Ovary (tissue), 10 donors: ENCODE measurements at places on chromosomes 4 and X. TPM values are rescaled to one million over a fixed set of nuclear protein-coding genes. Genes with fewer than 3 reads are reported as not detected.

GRCh38 chrX:17374619-17375366 lies at the start of gene NHS:
TSS of gene NHS (plus strand) at chrX:17375200. CDS start at chrX:17375758, 558 bp downstream.
- peak; percentile 77 for DNase-seq

DNA sequence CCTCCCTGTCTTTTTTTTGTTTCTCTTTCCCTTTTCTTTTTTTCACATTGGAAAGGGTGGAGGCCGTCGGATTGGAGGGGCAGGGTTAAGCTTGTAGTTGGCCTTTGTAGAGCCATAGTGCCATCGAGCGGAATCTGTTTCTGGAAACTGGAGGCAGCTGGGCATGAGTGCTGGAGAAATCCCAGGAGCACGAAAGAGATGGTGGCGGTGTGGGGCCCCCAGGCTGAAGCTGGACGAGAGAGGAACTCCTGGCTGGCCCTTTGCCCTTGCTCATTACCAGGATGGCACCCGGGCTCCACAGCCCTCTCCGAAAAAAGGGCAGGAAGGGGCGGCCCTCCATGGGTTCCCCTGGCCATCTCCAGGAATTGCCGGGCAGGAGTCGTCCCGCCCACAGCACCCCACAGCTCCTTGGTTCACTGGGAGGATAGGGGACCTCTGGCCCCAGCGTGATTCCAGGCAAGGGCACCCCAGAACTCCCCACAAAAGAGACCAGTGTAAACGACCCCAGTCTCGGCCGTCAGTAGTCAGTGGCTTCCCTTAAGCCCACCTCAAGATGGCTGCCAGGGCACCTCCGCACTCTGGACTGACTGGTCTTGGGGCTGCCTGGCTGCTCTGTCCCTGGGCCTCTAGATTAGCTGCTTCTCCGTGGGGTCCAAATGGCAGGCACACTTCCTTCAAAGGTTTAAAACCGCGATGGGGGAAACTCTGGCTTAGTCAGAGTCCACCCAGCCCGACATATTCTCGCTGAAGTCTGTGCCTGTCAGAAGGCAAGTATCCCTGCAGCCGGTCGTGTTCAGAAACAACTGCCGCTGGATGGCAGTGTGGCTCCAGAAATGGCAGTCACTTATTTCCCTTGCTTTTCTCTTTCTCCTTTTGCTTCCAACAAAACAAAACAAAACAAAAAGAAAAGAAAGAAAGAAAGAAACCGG lies 74.1 kb downstream of the NBDY start:
- peak; percentile 90 for DNase-seq

GRCh38 chr4:75708218-75708691 lies 16.1 kb upstream of the USO1 start:
- DNase-seq, result no peak

DNA sequence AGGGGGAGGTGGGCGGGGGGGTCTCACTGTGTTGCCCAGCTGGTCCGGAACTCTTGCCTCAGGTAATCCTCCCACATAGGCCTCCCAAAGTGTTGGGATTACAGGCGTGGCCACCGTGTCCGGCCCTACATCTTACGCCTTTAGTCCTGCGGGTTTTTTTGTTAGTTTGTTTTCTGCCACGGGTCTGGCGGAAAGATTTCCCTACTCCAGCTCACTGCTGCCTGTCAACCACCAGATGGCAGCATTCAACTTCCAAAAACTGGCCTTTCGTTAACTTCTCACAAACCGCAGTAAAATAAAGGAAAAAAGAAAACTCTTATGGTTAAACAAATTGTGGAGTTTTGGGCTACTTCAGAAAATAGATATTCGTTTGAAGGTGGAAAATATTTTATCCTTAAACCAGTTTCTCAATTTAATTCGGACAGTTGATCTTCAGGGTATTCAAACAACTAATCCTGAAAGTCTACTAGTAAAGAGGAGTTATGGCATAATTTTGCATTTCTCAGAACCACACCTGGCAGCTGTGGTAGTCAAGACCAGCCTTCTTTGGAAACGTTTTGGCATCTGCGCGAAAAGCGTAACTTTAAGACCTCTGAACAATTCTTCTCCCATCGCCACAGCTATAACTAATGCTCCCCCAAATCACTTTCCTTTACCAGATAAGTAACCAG lies 41.1 kb downstream of the LUZP4 start:
- peak; percentile 53 for DNase-seq

- DNase-seq, result no peak
Observed at GRCh38 chr4:143185253-143186107, 763 bp downstream of the USP38 start.

GRCh38 chrX:22760513-22761057 lies 239.2 kb upstream of the DDX53 start:
- DNase-seq, result no peak

DNA sequence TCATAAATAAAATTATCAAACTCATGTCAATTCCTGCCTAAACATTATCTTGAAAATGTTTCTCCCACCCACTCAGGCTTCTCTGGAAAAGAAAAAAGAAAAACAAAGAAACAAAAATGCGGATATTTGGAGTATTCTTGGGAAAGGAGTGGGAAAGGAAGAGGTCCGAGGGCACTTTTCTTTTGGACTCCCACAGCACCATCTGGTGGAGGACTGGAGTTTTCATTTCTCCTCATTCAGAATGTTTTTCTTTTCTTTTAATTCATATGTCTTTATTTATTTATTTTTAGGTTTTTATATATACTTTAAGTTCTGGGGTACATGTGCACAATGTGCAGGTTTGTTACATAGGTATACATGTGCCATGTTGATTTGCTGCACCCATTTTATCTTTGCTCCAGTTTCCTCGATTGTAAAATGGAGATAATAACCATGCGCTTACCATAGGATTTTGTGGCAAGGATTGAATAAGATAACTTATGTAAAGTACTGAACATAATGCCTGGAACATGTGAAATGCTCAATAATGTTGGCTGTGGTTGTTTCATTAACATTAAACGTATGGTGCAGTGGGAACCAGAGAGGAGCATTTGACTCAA lies 8.0 kb upstream of the KCNE5 start:
- DNase-seq, result no peak

DNA sequence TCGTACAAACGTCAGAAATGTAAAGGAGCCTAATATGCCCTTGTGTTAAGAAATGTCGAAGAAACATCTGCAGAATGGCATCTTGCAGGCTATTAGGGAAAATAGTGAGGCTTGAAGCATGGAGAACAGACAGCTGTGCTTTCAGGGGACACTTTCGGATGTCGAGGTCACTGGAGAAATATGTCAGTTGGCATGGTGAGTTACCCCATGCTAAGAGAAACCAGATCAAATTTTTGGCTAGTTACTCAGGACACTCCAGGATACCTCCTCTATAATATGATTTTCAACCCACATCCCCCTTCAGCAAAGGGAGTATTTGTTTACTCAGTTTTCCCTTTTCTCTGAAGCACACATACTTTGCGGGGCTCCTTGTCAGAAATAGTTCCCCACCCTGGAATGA lies 171.4 kb downstream of the GPC3 start:
- DNase-seq, result no peak

- no peak for DNase-seq
Observed at GRCh38 chr4:72449705-72450104, 119.3 kb downstream of the ADAMTS3 start.

DNA sequence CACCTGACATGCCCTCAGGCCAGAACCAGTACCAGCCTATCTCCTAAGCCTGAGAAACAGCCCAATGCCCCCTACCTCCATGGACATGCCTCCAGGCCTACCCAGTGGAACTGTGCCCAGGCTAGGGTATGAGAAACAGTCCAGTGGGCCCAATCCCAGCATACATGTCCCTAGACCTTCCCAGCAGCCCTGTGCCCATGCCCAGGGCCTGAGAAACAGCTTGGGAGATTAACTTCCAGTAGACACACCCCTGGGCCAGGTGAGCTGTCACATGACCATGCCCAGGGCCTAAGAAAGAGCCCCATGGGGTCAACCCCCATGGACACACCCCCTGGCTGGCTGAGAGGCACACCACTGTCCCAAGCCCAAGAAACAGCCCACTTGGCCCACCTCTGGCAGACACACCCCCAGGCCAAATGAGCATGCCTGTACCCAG lies 78.8 kb downstream of the CBR4 start:
- no peak for DNase-seq

GRCh38 chr4:179325181-179325580 lies 1882.9 kb upstream of the AGA start:
- DNase-seq, result no peak

- DNase-seq, result no peak
Observed at GRCh38 chrX:31219174-31219573, 147.3 kb upstream of the FTHL17 start.

- DNase-seq, result no peak
Observed at GRCh38 chr4:21655031-21655430, 293.5 kb downstream of the KCNIP4 start.

DNA sequence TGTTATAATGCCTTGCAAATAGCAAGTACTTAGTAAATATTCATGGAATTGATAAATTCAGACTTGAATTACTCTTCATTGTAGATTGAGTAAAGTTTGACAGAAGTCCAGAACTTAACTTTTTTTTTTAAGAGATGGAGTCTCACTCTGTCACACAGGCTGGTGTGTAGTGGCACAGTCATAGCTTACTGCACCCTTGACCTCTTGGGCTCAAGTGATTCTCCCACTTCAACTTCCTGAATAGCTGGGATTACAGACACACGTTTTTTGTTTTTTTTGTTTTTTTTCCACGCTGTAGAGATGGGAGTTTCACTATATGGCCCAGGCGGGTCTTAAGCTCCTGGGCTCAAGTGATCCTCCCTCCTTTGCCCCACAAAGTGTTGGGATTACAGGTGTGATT lies 32.1 kb downstream of the UBE2K start:
- DNase-seq, result no peak

GRCh38 chr4:98728871-98729270 lies 70.5 kb upstream of the TSPAN5 start:
- DNase-seq, result no peak

GRCh38 chr4:157226601-157227000 lies 6.1 kb downstream of the GRIA2 start:
- DNase-seq, result no peak

GRCh38 chr4:142194905-142195304 lies 558.5 kb downstream of the IL15 start:
- DNase-seq, result no peak

DNA sequence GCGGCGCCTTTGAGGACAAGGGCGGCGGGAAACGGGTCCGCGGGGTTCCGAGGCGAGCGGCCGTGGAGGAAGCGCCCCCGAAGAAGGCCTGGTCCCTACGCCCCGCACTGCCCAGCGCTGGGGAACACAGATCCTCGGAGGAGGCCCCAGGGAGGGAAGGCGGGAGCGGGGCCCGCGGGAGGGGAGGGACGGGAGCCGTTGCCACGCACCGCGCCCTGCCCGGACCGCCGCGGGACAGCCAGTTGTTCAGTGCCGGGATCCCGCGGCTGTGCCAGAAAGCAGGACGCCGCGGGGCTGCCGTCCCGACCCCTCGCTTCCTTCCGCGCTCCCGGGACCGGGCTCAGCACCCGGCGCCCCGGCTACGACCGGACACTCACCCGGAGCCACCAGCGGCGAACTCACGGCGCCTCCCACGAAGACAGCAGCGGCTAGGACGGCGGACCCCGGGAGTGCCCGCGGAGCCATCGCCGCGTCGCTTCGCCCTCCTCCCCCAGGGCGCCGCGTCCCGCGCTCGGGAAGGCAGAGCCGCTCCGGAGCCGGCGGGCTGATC lies 278 bp downstream of the RELL1 start:
- DNase-seq, result no peak

DNA sequence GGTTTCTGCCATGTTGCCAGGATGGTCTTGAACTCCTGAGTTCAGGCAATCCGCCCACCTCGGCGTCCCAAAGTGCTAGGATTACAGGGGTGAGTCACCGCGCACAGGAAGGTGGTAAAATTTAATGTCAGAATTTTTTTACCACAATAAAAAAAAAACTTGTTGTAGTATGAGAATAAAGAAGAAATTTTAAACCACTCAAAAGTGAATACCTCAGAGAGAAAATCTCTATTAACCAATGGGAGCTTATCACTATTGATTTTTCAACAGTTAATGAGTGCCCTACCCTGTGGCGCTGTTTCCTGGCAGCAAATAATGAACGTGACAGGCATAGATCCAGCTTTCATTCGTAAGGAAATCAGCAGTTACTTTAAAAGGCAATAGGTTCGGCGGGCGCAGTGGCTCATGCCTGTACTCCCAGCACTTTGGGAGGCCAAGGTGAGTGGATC lies 32.7 kb upstream of the SLC25A4 start:
- no peak for DNase-seq

GRCh38 chr4:153268295-153268694 lies 64.1 kb downstream of the TRIM2 start:
- DNase-seq, result no peak

- no peak for DNase-seq
Observed at GRCh38 chrX:13215729-13216128, 104.1 kb downstream of the ATXN3L start.

- DNase-seq, result no peak
Observed at GRCh38 chrX:115023811-115024210, 6.4 kb upstream of the IL13RA2 start.

GRCh38 chr4:88738180-88738579 lies 40.6 kb upstream of the NAP1L5 start:
- no peak for DNase-seq

DNA sequence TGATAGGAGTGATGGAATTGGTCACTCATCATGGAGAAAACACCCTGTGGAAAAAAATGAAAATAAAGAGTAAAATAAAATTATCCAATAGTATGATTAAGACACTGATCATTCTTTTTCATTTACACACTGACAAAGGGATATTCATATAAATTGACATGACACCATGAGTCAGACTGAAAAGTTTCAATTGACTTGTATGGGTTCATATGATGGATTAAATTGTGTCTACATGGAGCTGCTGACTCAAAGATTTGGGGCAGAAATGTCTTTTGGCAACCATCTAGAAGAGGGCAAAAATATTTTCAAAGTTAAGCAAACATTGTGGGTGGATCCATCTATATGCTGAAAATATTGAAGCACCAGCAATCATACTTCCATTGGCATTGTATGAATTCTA lies 153.4 kb upstream of the PPP3CA start:
- DNase-seq, result no peak

The NLGN3 gene
- total RNA-seq, result 7.0 TPM

The UGT2B7 gene
- 9.3 TPM for total RNA-seq

The ETDA gene
- not detected for total RNA-seq

The VEGFC gene
- 5.4 TPM for total RNA-seq

The CFAP99 gene
- 1.4 TPM for total RNA-seq

The GAGE12E gene
- total RNA-seq, result not detected

The C4orf51 gene
- not detected for total RNA-seq

The SHOX gene
- not detected for total RNA-seq

The EDNRA gene
- total RNA-seq, result 47.1 TPM

The NAP1L3 gene
- total RNA-seq, result 11.0 TPM

The GPR173 gene
- 3.2 TPM for total RNA-seq

The GYG2 gene
- 3.7 TPM for total RNA-seq

The TMEM192 gene
- total RNA-seq, result 35.2 TPM

The XAGE5 gene
- total RNA-seq, result not detected

The CWH43 gene
- 0.33 TPM for total RNA-seq

The NHS gene
- total RNA-seq, result 9.4 TPM

The SASH3 gene
- 4.4 TPM for total RNA-seq

The CXCL6 gene
- 0.15 TPM for total RNA-seq

The HHIP gene
- total RNA-seq, result 1.7 TPM

The EREG gene
- total RNA-seq, result not detected

The MANBA gene
- 25.4 TPM for total RNA-seq
